ENCODE measurements at places on chromosomes 6 and 20.

GRCh38 chr6:45386501-45386900, 8.8 kb upstream of the SUPT3H start:
- no peak for DNase-seq

GRCh38 chr6:127514179-127514772, 4.9 kb downstream of the MTCL3 start:
- DNase-seq: no peak

- DNase-seq: no peak
Measured at GRCh38 chr6:27743787-27744186, 168.4 kb downstream of the OR2B2 start.

DNA sequence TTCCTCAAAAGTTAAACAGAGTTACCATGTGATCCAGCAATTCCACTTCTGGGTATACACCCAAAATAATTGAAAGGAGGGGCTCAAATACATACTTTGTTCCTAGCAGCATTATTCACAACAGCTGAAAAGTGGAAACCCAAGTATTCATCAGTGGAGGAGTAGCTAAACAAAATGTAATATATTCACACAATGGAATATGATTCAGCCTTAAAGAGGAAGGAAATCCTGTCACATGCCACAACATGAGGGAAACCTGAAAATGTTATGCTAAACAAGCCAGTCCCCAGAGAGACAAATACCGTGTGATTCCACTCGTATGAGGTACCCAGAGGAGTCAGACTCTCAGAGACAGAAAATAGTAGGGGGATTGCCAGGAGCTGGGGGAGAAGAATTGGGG, 44.5 kb downstream of the PXDC1 start:
- no peak for DNase-seq

DNA sequence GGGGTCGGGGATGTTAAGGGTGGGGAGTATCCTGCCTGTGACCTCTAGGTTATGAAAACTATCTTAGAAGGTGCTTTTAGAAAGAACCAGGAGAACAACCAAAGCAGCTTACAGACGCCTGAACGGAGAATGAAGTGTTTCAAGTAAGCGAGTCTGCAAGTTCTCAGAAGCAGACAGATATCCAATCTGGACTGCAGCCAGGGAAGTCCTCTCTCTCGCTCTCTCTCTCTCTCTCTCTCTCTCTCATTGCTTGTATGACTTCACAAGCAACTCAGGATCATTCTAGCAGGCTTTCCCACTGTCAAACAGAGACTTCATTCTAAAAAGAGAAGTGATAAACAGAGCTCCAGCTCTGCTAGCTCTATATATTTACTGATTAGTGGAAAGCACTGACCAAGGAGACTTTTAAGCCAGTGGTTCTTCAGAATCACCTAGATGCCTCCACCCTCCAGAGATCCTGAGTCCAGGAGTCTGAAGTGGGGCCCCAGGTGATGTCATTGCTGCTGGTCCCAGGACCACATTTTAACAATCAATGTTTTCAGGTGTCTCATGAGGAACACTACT, 6.0 kb downstream of the TCF21 start:
- no peak for DNase-seq

GRCh38 chr20:45796337-45797065, 4.7 kb downstream of the DNTTIP1 start:
- DNase-seq: no peak

GRCh38 chr6:12355354-12355753, 65.2 kb downstream of the EDN1 start:
- DNase-seq: no peak

DNA sequence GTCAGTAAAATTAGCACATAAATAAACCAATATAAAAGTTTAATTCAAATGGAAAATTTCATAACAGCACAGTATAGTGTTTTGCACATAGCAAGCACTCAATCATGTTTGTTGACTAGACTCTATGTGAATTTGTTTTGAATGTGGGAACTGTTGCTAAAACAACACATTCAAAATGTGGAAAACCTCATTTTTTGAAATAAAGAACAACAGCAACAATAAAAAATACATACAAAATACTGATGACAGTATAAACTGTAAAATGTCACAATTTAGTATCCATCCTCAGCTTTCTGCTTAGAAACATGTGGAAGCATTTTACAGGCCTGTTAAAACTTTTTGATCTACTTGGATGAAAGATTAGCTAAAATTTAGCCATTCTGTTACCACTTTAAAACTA, 47.4 kb downstream of the HDAC2 start:
- no peak for DNase-seq

DNA sequence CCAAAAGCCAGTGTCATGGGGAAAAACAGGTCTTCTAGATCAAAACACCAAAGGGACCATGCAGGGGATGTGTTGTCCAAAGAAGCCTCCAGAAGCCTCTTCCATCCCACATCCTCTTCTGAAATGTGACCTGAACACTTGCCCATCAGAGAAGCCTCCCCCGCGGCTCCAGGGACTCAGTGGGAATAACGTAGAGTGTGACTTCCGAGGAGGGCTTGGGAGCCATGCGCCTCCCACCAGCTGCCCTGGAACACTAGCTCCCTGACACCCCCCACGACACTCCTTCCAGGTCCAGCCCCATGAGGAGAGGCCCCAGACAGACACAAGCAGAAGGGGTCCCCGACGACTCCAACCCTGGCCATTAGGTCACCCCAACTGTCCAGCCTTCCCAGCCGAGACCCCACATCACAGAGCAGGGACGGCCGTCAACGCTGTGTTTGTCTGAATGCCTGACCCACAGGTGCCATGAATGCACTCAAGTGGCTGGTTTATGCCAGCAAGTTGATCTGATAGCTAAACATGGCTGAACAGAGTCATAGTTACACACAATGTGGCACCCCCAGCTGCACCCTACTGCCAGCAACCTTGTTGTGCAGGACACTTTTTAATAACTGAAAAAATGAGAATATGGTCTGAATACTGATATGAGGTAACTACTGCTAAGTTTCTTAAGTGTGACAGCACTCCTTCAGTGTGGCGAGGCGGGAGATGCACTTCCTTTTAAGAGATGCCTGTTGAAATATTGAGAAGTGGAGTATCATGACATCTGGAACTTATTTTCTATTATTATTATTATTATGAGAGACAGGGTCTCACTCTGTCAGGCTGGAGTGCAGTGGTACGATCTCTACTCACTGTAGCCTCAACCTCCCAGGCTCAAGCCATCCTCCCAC, 58.0 kb downstream of the GINS1 start:
- DNase-seq: no peak

DNA sequence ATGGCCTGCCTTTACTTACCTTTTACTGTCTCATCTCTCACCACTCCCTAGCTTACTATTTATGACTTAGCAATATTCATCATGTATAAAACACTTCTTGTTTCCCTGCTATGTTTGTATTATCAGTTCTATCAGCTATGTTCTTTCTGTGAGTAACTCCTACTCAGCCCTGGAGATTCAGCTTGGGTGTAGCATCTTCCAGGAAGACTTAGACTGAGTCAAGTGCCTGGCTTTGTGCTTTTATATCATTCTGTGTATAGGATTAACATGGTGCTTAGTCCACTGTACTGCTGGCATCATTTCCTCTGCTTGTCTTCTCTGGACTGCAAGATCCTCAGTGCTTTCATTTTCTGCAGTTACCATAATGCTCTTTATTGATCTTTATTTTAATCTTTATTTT, 257.8 kb downstream of the BTBD3 start:
- no peak for DNase-seq

DNA sequence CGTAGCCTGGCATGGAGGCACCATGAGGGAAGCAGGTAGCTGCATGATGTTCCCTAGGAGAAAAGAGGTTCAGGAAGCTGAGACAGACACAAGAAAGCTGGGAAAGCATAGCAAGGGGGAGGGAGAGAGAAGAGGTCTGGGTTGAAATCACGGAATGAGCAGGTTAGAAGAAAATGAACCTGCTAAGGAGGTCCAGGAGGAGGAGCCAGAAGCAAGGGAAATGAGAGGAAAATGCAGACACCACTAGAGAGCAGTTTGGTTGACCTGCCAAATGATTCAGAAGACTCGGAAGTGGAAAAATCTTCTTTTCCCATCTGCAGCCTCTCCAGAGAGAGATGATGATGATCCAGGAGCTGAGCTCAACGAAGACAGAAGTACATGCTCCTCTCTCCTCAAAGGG, 70.9 kb downstream of the VIP start:
- DNase-seq: no peak

GRCh38 chr6:154907291-154907690, 87.8 kb upstream of the TIAM2 start:
- DNase-seq: no peak

DNA sequence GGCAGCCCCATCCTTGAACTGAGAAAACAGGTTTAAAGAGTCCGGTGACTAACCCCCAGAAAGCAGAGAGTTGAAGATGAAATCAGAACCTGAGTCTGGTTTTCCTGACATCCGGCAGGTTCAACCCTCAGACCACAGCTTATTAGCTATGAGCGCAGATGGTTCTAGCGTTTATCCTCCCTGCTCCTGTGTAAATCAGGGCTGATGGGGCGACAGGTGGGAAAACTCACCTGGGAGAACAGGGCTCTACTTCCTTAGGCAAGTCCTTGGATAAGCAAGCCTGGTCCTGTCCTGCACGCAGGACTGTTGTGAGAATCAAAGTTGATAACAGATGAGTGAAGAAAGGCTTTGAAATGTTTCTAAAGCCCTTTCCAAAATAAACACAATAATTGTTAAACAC, 31.4 kb downstream of the GHRH start:
- no peak for DNase-seq

GRCh38 chr20:49187330-49187850, 744 bp downstream of the STAU1 start:
- peak; percentile 65 for DNase-seq

GRCh38 chr20:19974630-19975435, 42.3 kb upstream of the NAA20 start:
- DNase-seq: peak; percentile 95

GRCh38 chr20:32437391-32438074, 79.4 kb downstream of the ASXL1 start:
- peak; percentile 53 for DNase-seq

DNA sequence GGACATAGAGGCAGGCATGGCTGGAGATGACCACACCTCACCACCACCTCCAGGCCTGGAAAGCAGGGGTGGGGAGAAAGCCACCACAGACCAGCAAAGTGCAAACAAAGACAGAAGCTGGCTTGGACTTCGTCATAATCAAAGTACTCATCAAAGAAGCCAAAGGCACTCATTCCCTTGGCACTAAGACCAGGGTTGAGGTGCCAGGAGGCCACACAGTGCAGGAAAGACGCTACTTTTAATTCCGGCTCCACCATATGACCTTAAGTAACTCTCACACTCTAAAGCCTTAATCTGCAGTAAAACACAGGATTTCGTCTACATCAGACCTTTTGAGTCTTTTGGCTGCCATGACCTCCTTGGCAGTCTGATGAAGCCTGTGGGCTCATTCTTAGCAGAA, 123.1 kb downstream of the HIVEP2 start:
- DNase-seq: no peak
